Neural crest cell (in vitro differentiated cells): ENCODE measurements at places on chromosomes 5 and 9. TPM values are rescaled to one million over a fixed set of nuclear protein-coding genes. Genes with fewer than 3 reads are reported as not detected.

DNA sequence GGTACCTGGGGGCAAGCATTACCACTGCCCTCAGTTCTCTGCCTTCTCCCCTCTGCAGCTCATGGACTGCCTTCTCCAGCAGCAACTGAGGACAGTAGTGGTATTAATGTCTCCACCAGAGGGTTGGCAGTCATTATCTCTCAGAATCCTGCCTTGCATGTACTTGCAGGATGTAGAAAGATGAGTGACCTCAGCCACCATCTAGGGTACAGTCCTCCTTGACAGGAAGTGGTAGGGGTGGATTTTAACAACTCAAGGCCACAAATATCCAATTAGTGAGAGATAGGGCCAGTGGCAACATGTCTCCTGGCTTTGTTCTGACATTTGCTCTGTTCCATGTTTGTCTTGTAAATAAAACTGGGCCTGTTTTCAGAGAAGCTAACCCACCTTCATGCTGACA, 47.2 kb downstream of the F2R start:
- H3K4me3 ChIP-seq = no peak overlapping the region
- H3K4me1 ChIP-seq = peaks cover 5% of the 10 kb centered on the region
- no peaks in the 10 kb centered on the region for H3K36me3 ChIP-seq
- no peaks in the 10 kb centered on the region for H3K27me3 ChIP-seq
- no peak overlapping the region for H3K27ac ChIP-seq

- DNase-seq = no peak
- no peaks in the 10 kb centered on the region for H3K36me3 ChIP-seq
- H3K27ac ChIP-seq = no peak overlapping the region
- H3K4me1 ChIP-seq = no peaks in the 10 kb centered on the region
- peaks cover 23% of the 10 kb centered on the region for H3K27me3 ChIP-seq
Measured at GRCh38 chr5:375921-376798, 54.6 kb downstream of the AHRR start.

DNA sequence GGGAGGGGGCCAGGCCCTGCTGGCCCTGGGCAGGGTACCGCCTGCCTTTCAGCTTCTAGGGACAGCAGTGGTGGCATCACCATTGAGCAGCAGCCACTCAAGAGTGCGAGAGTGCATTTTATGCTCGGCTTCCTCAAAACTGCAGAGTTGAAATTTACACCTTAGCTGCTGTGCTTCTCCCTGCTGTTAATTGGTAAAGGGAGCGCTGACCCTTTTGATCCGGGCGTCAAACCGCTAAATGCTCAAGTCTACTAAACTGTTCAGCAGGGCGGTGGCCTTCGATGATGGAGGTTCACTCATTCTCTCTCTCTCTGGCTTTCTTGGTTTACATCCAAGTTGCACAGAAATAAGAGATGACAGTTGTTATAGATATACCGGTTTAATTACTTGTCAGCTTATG, 368.6 kb upstream of the IRX2 start:
- no peak for DNase-seq
- H3K4me3 ChIP-seq = no peak overlapping the region
- no peaks in the 10 kb centered on the region for H3K36me3 ChIP-seq
- H3K27ac ChIP-seq = no peak overlapping the region

The VCAN gene
- 234 and 236 TPM in 2 replicates for total RNA-seq

DNA sequence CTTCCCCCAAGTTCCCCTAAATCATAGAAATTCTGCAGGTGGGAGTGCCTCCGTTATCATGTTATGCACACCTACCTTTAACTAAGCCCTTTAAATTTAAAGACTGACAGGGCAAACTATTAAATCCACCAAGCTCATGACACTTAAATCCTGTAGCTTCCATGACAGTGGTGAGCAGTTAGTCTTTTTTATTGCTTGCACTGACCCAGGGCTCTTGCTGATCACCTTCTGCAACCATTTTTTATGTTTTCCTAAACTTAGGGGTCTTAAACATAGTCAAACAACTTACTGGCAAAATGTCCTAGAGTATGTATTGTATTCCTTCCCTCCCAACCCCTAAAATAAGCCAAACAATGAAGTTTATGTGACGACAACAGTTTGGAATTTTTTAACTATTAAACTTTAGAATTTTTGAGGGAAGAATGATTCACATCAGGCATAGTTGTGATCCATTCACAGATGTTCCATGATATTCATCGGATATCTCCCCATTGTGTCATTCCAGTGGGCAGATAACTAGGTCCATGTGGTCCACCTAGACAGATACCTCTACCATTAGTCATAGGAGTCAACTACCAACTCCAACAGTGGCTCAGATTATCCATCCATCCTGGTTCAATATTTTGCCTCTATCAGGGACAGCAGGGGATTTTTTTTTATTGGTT, 283.1 kb downstream of the ADAMTS6 start:
- DNase-seq = no peak
- H3K27ac ChIP-seq = no peak overlapping the region
- H3K4me1 ChIP-seq = no peaks in the 10 kb centered on the region
- no peaks in the 10 kb centered on the region for H3K36me3 ChIP-seq

DNA sequence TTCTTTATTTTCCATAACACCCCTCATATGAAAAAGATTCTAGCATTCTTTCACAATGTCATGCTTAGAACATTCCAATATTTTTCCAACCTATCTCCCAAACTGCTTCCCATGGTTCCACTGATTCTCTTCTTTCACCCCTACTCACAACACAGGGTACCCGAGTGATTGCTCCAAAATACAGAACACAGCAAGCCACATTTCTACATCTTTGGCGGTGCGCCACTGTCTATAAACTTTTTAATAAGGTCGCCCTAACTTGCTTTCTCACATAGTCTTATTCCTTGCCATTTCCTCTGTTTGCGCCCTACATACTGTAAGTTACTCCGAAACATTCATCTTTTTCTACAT, 517.1 kb downstream of the RAB3C start:
- H3K4me3 ChIP-seq = no peak overlapping the region
- no peak for DNase-seq
- no peaks in the 10 kb centered on the region for H3K27me3 ChIP-seq

- H3K4me3 ChIP-seq = no peak overlapping the region
- peaks cover 7% of the 10 kb centered on the region for H3K4me1 ChIP-seq
- no peak overlapping the region for H3K27ac ChIP-seq
- H3K36me3 ChIP-seq = peaks cover 26% of the 10 kb centered on the region
Measured at GRCh38 chr9:96040591-96041461, 165.3 kb downstream of the ERCC6L2 start.

The C5orf52 gene
- not detected in 2 replicates for total RNA-seq

- DNase-seq = no peak
- H3K36me3 ChIP-seq = no peaks in the 10 kb centered on the region
- H3K4me1 ChIP-seq = no peaks in the 10 kb centered on the region
Measured at GRCh38 chr5:36683821-36684434, 77.5 kb downstream of the SLC1A3 start.

DNA sequence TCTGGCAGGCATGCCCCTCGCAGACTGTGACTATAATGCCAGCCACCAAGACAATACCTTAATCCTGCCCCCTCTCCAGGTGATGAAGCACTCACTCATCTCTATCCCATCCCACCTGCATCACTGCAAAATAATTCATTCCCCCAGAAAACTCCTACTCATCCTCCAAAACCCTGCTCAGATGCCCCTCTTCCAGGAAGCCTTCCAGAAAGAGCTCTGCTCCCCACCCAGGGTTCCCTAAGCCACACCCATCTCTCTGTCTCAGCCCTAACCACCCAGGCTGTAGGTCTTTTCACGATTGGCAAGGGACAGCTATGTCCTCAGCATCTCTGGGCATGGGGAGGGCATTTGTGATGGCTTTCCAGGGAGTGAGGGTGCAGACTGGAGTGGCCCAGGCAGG, 17.2 kb downstream of the NR5A1 start:
- H3K4me1 ChIP-seq = peaks cover 29% of the 10 kb centered on the region
- H3K27me3 ChIP-seq = peaks cover 19% of the 10 kb centered on the region
- H3K36me3 ChIP-seq = no peaks in the 10 kb centered on the region
- H3K27ac ChIP-seq = no peak overlapping the region

The ARHGEF39 gene
- 27.2 and 28.0 TPM in 2 replicates for total RNA-seq

The SLC46A2 gene
- not detected in 2 replicates for total RNA-seq

DNA sequence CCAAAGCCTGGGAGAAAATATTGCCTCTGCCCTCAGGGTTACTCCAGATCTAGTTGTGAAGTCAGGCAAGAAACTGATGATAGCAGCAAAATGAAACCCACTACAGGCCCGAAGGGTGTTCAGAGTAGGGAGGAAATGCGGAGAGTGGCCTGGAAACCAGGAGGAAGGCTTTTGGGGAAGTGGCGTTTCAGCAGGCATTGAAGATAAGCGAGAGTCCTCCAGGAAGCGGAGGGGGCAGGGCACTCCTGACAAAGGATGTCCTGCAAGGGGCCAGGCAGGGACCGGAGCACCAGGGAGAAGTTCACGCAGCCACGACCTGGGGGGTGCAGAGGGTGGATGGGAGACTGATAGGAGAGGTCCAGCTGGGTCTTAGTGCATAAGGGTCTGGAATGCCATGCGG, 7.8 kb upstream of the FOXI1 start:
- no peaks in the 10 kb centered on the region for H3K27me3 ChIP-seq
- no peaks in the 10 kb centered on the region for H3K36me3 ChIP-seq
- H3K4me1 ChIP-seq = peaks cover 21% of the 10 kb centered on the region
- H3K4me3 ChIP-seq = no peak overlapping the region
- H3K27ac ChIP-seq = peak overlapping the region; percentile 20

The SV2C gene
- total RNA-seq = 0.33 and 0.66 TPM in 2 replicates

The RNF224 gene
- total RNA-seq = 0.16 TPM in 1 of 2 replicates, not detected in the other

The WDR31 gene
- 3.5 and 3.6 TPM in 2 replicates for total RNA-seq

- no peak overlapping the region for H3K4me3 ChIP-seq
- H3K36me3 ChIP-seq = no peaks in the 10 kb centered on the region
- peak overlapping the region; percentile 12 for H3K27ac ChIP-seq
Measured at GRCh38 chr5:93250424-93250823, 330.6 kb downstream of the NR2F1-AS1 start.

GRCh38 chr5:97101189-97101910, 41.1 kb downstream of the LIX1 start:
- peaks cover 37% of the 10 kb centered on the region for H3K4me1 ChIP-seq
- H3K36me3 ChIP-seq = peaks cover 6% of the 10 kb centered on the region
- no peaks in the 10 kb centered on the region for H3K27me3 ChIP-seq
- DNase-seq = no peak
- peak overlapping the region; percentile 14 for H3K4me3 ChIP-seq

The CCDC192 gene
- 0.71 and 1.3 TPM in 2 replicates for total RNA-seq

GRCh38 chr5:27911216-27911615, 872.8 kb upstream of the CDH9 start:
- no peak overlapping the region for H3K4me3 ChIP-seq
- no peaks in the 10 kb centered on the region for H3K36me3 ChIP-seq
- no peak for DNase-seq

- peaks cover 6% of the 10 kb centered on the region for H3K36me3 ChIP-seq
- peaks cover 100% of the 10 kb centered on the region for H3K27me3 ChIP-seq
- no peak overlapping the region for H3K27ac ChIP-seq
- no peak overlapping the region for H3K4me3 ChIP-seq
Measured at GRCh38 chr9:93948441-93949072, 6.6 kb downstream of the BARX1 start.

GRCh38 chr5:120901199-120901598, 437.1 kb downstream of the PRR16 start:
- H3K36me3 ChIP-seq = no peaks in the 10 kb centered on the region
- no peaks in the 10 kb centered on the region for H3K4me1 ChIP-seq
- H3K4me3 ChIP-seq = no peak overlapping the region
- H3K27ac ChIP-seq = no peak overlapping the region

DNA sequence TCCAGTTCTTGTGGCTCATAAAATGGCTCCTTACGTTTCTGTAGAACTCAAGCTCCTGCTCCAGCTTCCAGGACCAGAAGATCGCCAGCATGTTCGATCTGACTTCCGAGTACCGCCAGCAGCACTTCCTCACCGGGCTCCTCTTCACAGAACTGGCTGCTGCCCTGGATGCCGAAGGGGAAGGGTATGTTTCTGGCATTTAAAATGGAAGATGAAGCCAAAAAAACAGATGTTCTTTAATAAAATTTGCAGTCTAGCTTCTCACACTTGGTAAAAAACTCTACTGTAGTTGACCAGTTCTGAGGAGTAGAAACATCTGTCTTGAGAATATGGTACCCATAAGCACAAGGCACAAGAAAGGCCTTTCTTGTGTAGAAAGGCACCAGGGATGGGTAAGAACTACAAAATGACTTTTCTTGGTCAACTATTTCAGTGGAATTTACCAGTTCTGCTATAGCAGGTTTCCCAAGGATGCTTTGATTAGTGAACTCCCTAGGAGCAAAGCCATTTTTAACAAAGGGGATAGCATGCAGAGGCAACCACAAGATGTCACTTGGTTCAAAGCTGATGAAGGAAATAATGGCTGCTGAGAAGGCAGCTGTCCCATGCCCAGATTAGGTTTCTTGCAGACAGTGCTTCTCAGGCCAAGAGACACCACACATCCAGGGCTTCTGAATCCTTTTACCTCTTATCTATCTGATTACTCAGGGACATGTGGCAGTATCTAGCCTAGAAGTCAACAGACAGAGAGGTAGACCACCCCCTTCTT, 192.4 kb downstream of the DOCK8 start:
- H3K4me3 ChIP-seq = no peak overlapping the region
- H3K27ac ChIP-seq = no peak overlapping the region
- peaks cover 6% of the 10 kb centered on the region for H3K27me3 ChIP-seq
- DNase-seq = no peak
- no peaks in the 10 kb centered on the region for H3K36me3 ChIP-seq
- H3K4me1 ChIP-seq = no peaks in the 10 kb centered on the region

GRCh38 chr9:129835860-129836223, 584 bp downstream of the USP20 start:
- DNase-seq = no peak
- H3K27ac ChIP-seq = peak overlapping the region; percentile 87
- H3K4me3 ChIP-seq = peak overlapping the region; percentile 98
- peaks cover 33% of the 10 kb centered on the region for H3K4me1 ChIP-seq

The IL33 gene
- not detected in 2 replicates for total RNA-seq

- no peaks in the 10 kb centered on the region for H3K36me3 ChIP-seq
- no peak overlapping the region for H3K27ac ChIP-seq
- H3K4me1 ChIP-seq = peaks cover 35% of the 10 kb centered on the region
- DNase-seq = no peak
- peaks cover 19% of the 10 kb centered on the region for H3K27me3 ChIP-seq
Measured at GRCh38 chr9:89919171-89919681, 314.4 kb downstream of the GADD45G start.

- DNase-seq = no peak
- peak overlapping the region; percentile 52 for H3K4me3 ChIP-seq
- peaks cover 41% of the 10 kb centered on the region for H3K4me1 ChIP-seq
Measured at GRCh38 chr9:79976257-79977073, 404.7 kb downstream of the TLE4 start.

- H3K36me3 ChIP-seq = peaks cover 3% of the 10 kb centered on the region
- peaks cover 16% of the 10 kb centered on the region for H3K27me3 ChIP-seq
- DNase-seq = peak; percentile 81
- peaks cover 23% of the 10 kb centered on the region for H3K4me1 ChIP-seq
Measured at GRCh38 chr5:17216176-17216973, 1.1 kb upstream of the BASP1 start.

- H3K4me3 ChIP-seq = peak overlapping the region; percentile 6
- H3K27me3 ChIP-seq = no peaks in the 10 kb centered on the region
- peaks cover 2% of the 10 kb centered on the region for H3K36me3 ChIP-seq
- DNase-seq = peak; percentile 35
- H3K27ac ChIP-seq = peak overlapping the region; percentile 82
Measured at GRCh38 chr5:172806897-172807672, 27.0 kb upstream of the ERGIC1 start.
